ENCODE measurements at places on chromosomes 5 and 9.

GRCh38 chr5:35182910-35183535, 47.3 kb downstream of the PRLR start:
- DNase-seq, result peak; percentile 58

- no peak for DNase-seq
Observed at GRCh38 chr9:21996438-21996837, 1.8 kb downstream of the CDKN2B-AS1 start.

GRCh38 chr9:129225815-129226214, 47.8 kb upstream of the IER5L start:
- DNase-seq, result peak; percentile 71

GRCh38 chr5:171705830-171706468, 79.7 kb upstream of the SMIM23 start:
- no peak for DNase-seq

- DNase-seq, result peak; percentile 36
Observed at GRCh38 chr5:119382169-119382568, 26.4 kb downstream of the TNFAIP8 start.

DNA sequence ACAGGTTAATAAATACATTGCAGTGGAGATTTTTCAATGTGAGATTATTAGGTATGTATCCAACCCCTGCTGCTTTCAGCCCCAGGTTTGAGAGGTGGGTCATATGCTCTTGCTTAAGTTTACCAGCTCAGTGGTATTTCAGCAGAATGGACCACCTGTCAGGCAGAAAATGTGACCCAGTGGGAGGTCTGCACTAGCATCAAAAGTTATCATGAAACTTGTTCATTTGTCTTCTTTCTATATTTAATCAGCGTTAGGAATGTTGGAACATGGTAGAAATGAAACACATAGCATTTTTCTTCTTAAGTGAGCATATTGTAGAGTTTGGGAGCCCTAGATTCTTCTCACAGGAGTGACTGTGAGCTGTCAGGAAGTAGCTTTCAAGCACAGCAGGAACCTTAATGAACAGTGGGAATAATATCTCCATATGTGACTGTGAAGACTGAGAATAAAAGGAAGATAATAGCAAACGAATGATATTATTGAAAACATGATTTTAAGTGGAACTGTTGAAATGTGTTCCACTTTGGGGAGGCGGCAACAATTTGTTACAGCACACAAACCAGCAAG, 596.9 kb upstream of the CDH6 start:
- no peak for DNase-seq

- peak; percentile 89 for DNase-seq
Observed at GRCh38 chr5:148963664-148964063, 99.2 kb downstream of the SH3TC2 start.

DNA sequence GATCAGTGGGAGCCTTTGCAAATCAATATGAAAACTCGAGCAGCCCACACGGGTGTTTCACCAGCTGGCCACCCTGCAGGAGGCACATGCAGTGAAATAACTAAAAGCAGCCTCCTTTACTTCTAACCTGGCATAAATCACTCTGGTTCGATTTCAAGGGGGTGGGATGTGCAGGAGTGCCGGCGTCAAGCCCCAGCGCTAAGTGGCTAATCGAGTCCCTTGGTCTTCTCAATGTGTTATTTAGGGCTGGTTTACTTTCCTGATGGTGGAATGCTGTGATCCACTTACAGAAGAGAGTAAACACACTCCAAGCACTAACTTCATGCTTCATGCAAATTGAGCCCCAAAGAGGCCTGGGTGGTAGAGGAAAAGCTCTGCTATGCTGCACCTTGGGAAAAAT, 109.4 kb downstream of the TMEM174 start:
- no peak for DNase-seq

- no peak for DNase-seq
Observed at GRCh38 chr5:67102708-67103107, 93.9 kb downstream of the CD180 start.

DNA sequence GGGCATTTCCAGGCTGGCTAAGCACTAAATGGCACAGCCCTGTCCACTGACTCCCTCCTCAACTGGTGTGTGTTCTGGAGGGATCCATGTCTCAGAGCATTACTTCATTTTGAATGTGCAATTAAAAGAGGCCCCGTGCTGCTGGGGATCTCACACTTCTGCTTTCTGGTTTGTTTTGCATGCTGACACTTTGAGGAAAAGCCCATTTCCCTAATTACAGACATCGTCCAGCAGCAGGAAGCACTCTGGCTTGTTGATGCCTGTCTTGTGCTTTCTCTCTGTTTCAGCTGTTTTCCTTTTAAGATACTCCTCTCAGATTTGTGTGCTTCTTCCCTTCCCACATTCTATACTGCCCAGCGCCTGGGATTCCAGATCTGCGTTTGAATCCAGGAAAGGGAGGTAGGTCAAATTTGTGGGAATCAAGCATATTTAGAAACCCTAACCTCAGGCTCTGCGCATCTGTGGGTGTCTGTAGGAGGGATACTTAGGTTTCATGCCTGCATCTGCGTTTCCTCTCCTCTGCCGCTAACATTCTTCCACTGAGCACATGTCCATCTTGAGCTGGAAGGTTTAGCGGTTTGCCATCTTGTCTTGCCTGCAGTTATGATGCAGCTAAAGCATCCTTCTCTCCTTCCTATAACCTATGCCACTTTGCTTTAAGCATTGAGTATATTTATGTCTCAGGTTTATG, 25.7 kb downstream of the SYK start:
- DNase-seq, result peak; percentile 85

DNA sequence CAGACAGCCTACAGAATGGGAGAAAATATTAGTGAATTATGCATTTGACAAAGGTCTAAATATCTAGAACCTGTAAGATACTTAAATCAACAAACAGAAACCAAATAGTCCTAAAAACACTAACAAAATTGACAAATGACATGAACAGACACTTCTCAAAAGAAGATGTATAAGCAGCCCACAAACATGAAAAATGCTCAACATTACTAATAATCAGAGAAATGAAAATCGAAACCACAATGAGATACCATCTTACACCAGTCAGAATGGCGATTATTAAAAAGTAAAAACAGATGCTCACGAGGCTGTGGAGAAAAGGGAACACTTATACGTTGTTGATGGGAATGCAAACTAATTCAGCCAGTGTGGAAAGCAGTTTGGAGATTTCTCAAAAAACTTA, 1186.8 kb downstream of the DTWD2 start:
- no peak for DNase-seq

- no peak for DNase-seq
Observed at GRCh38 chr5:146699138-146699537, 179.4 kb downstream of the PPP2R2B start.

- peak; percentile 84 for DNase-seq
Observed at GRCh38 chr5:54785729-54786591, 199.4 kb downstream of the ESM1 start.

- no peak for DNase-seq
Observed at GRCh38 chr5:179278119-179278518, 67.1 kb downstream of the ADAMTS2 start.

DNA sequence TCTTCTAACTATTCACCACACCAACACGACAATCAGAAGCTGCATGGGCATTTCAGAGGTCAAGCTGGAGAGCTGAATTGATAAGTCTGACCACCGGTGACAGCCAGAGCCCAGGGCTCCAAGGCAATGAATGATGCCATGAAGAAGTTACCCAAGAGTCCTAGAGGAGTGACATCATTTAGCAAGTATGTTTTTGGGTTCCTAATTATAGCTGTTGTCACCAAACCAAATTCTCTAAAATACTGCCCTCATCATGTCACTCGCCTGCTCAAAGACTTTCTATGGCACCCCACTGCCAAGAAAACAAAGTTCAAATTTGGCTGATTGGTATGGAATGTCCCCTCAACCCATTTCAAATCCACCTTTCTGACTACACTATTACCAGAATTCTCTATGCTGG, 235.1 kb downstream of the SPOCK1 start:
- no peak for DNase-seq

- no peak for DNase-seq
Observed at GRCh38 chr9:33196736-33197135, 29.6 kb upstream of the B4GALT1 start.

GRCh38 chr5:15702102-15702501, 202.1 kb downstream of the FBXL7 start:
- DNase-seq, result no peak

DNA sequence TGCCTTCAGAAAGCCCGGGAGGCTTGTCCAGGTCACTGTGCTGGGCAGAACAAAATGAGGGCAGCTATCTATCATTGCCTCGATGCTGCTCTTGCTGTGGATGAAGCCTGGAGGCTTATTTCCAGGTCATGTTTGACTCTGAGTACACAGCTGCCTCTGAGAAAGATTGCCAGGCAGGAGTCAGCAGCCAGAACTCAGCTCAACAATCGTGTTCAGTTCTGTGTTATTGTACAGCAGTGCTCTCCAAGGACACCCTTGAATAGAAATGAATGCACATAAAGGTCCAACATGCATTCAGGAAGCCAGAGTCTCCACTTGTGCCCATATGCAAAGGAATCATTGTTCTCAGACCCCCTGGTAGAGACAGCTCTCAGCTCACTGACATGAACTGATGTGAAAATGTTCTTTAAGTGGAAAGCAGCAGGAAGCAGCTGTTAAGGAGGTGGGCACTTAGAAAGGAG, 61.7 kb upstream of the ZFR start:
- no peak for DNase-seq

DNA sequence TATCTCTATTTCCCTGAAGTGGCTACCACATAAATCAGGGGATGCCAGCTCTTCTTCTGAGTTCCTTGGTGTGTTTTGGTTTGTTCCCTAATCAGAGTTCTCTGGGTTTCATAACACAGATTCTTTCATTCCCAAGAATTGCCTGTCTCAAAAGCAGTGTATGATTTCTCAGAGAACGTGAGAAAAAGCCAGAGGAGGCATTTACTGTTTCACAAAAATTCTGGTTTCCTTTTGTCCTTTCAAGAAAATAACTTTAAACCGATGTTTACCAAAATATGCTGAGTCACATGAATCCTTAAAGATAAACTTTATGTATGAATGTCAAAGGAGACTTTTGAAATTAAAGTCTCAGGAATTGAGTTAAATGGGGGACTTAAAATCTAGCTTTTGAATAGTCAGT, 314.3 kb downstream of the EBF1 start:
- DNase-seq, result no peak

GRCh38 chr5:80217667-80218066, 38.2 kb downstream of the SERINC5 start:
- DNase-seq, result no peak

- DNase-seq, result no peak
Observed at GRCh38 chr9:104905931-104906330, 22.0 kb downstream of the ABCA1 start.

DNA sequence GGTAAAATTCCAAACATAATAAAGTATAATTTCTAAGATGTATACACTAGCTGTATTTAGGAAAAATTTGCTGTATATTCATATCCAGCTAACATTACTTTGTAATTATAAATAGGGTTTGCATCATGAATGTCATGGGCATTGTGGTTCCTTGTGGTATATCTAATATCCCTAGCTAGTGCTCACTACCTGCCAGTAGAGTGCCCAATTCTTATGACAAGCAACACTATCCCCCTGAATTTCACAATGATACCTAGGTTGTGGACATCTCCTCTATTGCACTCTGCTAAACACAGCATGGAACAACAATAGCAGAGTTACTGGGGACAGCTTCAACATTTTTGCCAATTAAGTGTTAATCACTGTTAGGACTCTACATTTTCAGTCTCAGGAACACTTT, 1656.5 kb downstream of the EFNA5 start:
- no peak for DNase-seq

DNA sequence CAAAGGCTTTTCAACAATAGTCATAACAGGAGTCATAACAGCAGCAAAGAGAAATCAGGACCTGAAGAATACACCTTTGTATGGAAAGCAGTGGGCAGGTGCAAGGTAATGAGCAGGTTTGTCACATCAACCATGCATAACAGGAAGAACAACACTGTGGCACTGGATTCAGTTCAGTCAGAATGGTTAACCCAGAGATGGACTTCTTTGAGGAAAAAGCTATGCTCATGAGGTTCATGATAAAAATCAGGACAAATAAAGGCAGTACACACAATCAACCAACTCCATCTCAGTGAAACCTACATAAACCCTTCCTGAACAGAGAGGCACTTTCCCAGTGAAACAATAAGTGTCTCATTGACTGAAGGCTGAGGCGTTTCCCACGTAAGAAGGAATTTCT, 27.0 kb downstream of the ABITRAM start:
- DNase-seq, result no peak

- DNase-seq, result no peak
Observed at GRCh38 chr9:114261987-114262386, 60.9 kb upstream of the ORM1 start.

GRCh38 chr9:109990541-109990940, 210.5 kb downstream of the PALM2AKAP2 start:
- no peak for DNase-seq

- no peak for DNase-seq
Observed at GRCh38 chr9:89319015-89319905, 960 bp downstream of the SECISBP2 start.

DNA sequence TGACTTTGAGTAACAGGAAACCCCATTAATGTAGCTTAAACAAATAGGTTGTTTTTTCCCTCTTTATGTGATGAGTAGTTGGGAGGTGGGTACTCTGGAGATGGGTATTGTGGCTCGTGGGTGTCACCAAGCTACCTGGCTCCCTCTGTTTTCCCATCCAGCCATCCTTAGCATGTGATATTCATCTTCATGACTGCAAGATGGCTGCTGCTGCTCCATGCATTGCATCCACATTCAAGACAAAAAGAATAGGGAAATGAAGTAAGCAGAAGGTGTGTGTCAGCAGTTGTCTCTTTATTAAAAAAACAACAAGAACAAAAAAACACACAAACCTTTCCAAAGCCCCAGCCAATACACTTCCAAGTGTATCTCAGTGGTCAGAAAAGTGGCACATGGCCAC, 6.5 kb upstream of the ARHGAP26 start:
- no peak for DNase-seq

DNA sequence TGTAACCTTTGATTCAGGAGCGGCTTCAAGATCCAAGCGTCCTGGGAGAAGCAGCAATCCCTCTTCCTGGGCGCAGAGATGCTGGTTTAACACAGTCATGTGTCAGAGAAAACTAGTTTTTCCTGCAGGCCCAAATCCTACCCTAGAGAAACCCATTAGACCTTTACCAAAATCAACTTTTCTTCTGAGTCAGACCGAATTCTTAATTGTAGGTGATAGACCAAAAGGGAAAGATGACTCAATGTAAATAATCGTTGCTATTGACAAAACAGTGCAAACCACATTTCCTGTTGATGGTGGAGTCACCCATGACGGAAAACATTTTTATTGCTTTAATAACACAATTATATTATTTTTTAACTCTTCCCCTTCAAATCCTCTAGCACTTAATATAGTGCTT, 40.1 kb downstream of the SLC1A1 start:
- DNase-seq, result no peak

- DNase-seq, result no peak
Observed at GRCh38 chr5:170087168-170087817, 18.4 kb upstream of the FOXI1 start.

DNA sequence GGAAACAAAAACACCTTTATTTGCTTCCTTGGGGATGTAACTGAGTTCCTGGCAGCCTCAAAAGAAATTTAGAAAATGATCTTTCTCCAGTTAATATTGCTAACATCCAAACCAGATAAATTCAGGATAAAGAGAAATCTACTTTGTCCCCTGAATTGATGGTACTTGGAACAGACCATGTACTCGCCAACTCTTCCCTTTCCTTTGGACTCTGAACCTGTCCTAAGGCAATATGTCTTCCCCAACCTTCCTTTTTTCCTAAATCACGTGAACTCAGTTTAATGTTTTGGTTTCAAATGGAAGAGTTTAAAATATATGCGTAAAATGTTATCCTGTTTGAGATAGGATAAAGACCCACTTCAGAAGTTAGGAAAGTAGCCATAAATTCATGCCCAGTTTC, 28.0 kb downstream of the ACO1 start:
- DNase-seq, result no peak

GRCh38 chr9:12463641-12464040, 229.5 kb upstream of the TYRP1 start:
- no peak for DNase-seq

Data from suppressor macrophage (primary cell).